RPMI7951 (cell line): ENCODE measurements at places on chromosomes 11 and 22. TPM values are rescaled to one million over a fixed set of nuclear protein-coding genes. Genes with fewer than 3 reads are reported as not detected.

APOL4 gene
- total RNA-seq = 0.20 TPM in 1 of 2 replicates, not detected in the other

VSIG2 gene
- total RNA-seq = not detected in 2 replicates

OR52I1 gene
- not detected in 2 replicates for total RNA-seq

DNA sequence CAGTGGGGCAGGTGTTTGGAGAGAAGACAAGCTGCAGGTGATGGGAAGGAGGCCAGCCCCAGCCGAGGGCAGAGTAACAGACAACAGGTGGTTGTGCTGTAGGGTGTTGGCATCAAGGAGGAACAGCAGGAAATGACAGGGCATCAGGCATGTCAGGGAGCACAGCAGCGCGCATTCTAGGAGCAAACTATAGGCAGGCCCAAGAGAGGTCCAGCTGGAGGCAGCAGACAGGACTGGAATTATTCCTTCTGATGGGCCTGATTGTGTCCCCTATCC lies 13.6 kb downstream of the ADM start:
- DNase-seq = no peak

- no peak for DNase-seq
These were observed 15.8 kb downstream of the SHANK3 start for GRCh38 chr22:50688448-50688847.

GRCh38 chr11:75946531-75947530 lies 131.8 kb downstream of the UVRAG start:
- DNase-seq = peak; percentile 66

GRCh38 chr11:123217897-123218296 lies 22.8 kb upstream of the CLMP start:
- no peak for DNase-seq

- no peak for DNase-seq
These were observed 67.7 kb downstream of the DCDC1 start for GRCh38 chr11:31301549-31302510.
